ENCODE measurements at places on chromosomes 5 and 9.

DNA sequence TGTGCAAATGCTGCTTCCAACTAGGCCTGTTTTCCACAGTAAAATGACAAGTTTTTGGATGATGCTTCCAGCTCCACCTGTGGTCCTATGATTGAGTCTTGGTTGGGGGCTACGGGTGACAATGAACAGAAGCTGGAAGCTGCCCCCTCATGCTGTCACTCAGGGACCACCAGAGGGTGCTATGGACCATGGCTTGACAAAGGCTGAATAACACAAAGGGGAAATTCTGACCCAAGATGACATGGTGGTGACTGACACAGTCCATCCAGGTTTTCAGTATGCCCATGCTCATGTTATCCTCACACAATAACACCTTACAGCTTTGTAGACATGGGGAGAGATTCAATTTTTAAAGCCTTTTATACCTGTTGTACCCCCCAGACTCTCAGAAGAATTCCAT, 23.9 kb upstream of the SAP30L start:
- no peak for DNase-seq

DNA sequence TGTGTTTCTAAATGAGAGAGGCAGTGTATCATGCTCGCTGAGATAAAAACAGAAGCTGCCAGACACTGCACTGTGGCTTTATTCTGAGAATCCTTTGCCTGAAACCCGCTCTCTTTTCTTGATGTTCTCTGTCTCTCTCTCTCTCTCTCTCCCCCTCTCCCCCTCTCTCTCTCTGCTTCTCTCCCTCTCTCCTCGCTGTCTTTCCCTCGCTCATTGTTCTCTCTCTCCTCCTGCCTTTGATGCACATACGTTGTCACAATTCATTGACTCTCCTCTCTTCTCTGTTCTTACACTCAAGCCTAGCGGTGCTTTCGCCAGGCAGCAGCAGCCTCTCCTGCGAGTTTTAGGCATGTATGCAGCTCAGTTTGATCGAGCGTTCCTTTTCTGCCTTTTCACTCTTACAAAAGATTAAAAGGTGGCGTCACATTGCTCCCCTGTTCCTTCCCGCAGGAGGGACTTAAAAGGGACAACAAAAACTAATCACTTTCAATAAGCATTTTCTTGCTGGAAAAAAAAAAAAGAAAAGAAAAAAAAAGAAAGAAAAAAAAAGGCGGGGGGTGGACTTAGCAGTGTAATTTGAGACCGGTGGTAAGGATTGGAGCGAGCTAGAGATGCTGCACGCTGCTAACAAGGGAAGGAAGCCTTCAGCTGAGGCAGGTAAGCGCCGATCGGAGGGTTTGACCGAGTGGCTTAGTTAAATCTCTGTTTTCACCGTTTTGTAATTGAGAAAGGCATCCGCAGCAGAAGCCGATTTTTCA, 717.9 kb upstream of the WWC1 start:
- DNase-seq: no peak

- no peak for DNase-seq
These were observed 380.1 kb upstream of the TUSC1 start for GRCh38 chr9:26058111-26058895.

DNA sequence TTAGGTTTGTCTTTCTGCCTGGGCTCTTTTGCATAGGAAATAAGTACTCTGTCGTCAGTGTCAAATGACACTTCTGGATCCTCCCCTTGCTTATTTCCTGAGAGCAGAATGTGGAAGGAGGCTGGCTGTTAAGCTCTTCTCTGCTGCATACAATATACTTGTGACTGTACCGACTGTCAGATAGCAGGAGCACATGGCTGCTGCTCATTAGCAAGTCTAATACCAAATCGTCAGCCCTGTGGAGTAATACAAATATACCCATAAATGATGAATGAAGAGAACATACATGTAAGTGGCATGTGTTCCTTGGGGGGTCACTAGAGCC, at the start of gene GPR151:
GPR151 (minus strand) TSS at position 40 of the 325 bp plus-strand sequence. CDS start 77 bp downstream, outside the sequence.
- no peak for DNase-seq

- no peak for DNase-seq
These were observed 59.0 kb downstream of the ROPN1L start for GRCh38 chr5:10500669-10501068.

- DNase-seq: no peak
These were observed 62.1 kb upstream of the IL6ST start for GRCh38 chr5:56056875-56057274.

GRCh38 chr9:68732405-68733020, 27.5 kb downstream of the PIP5K1B start:
- no peak for DNase-seq

GRCh38 chr5:103532086-103532734, 30.4 kb downstream of the NUDT12 start:
- no peak for DNase-seq

- no peak for DNase-seq
These were observed 35.4 kb upstream of the ADAM19 start for GRCh38 chr5:157610990-157611389.

- no peak for DNase-seq
These were observed 6.2 kb downstream of the UGT3A2 start for GRCh38 chr5:36060420-36060887.

DNA sequence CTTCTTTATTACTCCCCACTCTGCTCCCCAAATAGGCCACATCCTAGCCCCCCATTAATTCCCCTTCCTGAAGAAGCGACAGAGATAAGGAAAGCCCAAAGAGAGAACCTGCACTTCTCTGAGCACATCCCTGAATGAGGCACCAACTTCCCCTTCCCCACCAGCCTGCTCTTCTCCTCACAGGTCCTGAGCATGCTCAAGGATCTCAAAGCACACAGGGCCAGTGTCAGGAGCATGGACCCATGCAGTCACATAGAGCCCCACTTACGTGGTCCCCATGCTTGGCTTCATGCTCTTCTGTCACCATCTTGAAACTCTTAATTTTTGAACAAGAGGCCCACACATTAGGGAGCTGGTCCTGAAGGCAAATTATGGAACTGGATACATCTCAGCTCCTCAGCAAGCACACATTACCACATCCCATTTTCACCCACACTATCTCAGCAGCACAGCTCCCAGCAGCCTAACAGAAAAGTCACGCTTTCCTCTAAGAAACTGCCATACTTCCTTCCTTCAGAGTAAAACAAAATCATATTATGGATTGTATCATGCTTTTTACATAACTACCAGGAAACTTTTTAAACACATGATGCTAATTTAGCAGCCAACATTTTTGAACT, 99.8 kb downstream of the NFIB start:
- no peak for DNase-seq

GRCh38 chr9:137218754-137219271, 3.2 kb downstream of the RNF208 start:
- DNase-seq: no peak

DNA sequence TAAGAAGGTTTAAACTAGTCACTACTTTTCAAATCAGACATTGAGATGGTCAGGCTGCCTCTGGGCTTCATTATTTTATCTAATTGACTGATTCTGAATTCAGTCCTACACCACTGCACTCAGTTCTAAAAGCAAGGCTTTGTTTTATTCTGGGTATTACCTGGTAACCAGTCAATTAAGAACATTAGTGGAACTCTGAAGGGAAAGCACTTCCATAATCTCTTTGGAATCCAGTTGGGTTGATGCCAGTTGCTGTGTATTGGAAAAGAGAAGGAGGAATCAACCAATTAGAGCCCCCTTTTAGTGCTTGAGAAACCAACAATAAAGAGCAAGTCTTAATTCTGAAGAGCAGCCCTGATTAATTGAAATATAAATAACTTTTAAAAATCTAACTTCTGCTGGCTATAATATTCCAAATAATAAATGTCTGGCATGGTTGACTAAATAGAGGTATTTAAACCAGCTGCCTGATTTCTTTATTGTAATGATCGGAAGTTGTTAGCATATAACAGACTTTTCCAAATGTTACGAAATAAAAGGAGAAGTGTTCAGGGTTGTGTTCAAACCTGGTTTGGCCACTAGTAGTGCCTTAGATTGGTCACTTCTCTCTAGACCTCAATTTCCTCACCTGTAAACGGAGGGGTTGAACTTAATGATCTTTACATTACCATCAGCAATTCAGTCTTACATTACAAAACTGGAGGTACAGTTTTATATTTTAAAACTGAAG, 32.0 kb downstream of the CPEB4 start:
- no peak for DNase-seq

DNA sequence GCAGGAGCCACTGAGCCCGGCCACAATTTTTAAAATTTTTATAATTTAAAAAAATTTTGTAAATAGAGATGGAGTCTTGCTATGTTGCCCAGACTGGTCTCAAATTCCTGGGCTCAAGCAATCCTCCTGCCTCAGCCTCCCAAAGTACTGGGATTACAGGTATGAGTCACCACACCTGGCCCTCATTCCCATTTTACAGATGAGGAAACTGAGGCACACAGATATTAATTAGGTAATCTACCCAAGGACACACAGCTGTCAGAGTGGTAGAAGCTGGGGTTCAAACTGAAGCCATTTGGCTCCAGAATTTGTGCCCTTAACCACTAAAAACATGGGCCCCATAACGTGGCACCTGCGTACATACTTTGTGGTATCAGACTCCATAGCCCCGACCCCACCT, 7.5 kb downstream of the TRUB2 start:
- DNase-seq: no peak

DNA sequence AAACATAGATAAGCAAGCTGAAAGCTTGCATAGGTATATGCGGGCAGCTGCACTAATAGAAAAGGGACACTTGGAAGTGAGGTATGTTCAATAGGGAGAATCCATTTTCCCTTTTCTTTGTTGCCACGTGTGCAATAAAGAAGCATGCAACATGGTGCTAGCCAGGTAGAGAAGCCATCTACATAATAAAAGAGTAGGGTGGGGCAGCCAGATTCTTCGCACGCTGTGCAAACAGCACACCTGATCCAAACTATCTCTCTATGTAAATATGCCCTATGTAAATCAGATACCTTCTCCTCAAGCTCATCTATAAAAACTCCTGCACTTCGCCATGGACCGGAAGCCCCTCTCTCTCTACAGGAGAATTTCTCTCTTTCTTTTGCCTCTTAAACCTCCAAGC, 91.9 kb upstream of the C9orf72 start:
- no peak for DNase-seq

- no peak for DNase-seq
These were observed 20.1 kb upstream of the TCERG1 start for GRCh38 chr5:146426853-146427618.

GRCh38 chr5:14842117-14842516, 29.5 kb downstream of the ANKH start:
- no peak for DNase-seq

DNA sequence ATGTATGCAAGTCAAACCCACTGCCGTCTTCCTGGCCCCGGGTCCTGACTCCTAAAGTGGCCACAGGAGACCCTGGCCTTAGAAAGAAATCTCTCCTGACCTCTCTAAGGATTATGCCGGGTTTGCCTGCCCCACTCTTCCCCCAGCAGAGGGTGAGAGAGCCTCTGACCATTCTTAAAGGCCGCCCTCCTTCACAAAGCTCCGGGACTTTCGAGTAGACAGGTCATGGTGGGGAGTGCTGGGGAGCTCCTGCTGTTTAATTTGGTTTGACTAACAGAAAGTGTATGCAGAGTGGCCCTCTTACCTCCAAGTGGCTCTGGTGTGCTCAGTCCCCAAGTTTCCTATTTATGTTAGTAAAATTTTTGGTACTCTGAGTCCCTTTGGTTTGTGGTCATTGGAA, 111.8 kb downstream of the LRRC70 start:
- no peak for DNase-seq

DNA sequence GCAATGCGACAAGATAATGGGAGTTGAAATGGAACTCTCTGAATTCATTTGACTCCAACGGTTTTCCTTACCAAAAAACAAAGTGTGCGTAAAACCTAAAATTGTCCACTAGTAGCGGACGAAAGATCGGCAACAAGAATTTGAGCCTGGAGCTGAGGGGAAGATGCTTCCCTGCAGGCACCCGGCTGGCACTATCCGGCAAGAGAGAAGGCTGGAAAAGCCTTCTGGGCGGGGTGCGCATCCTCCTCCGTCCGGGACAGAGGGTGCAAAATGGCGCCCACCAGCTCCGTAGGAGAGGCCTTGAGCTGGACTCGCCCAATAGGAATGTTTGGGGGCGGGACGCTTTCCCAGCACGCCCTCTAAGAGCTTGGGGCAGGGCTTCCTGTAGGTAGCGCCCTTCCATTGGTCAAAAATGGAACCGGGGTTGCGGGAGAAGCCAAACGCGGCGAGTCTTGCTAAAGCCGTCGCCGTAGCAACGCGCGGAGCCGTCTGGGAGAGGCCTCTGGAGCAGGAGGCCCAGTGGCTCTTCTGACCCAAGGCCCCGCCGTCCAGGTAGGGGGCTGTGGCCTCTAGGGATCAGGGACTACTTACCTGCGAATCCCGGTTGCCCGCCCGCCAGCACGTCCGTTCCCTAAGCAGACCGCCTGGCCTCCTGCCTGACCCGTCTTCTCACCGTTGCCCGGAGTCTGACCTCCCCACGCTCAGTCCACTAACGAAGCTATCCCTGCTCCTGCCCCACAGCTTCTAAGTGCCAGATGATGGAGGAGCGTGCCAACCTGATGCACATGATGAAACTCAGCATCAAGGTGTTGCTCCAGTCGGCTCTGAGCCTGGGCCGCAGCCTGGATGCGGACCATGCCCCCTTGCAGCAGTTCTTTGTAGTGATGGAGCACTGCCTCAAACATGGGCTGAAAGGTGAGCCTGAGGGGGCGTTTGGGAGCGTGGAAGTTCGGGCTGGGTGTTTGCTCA, 9.2 kb downstream of the RUFY1 start:
- DNase-seq: peak; percentile 91

DNA sequence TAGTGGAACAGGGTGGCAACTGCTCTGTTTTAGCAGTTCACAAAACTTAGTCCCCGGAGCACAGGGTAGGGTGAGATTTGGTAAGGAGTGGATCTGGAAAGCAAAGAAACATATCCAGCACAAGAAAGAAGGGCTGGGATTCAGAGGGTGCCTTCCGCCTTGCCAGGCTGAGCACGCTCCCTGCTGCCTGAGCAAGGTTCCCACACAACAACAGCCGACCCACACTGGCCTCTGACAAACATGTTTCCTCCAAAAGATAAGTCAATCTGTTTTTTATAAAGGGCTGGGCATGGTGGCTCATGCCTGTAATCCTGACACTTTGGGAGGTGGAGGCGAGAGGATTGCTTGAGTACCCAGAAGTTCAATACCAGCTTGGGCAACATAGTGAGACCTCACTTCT, 45.8 kb downstream of the RAB3C start:
- no peak for DNase-seq

- DNase-seq: no peak
These were observed 10.7 kb downstream of the PBX3 start for GRCh38 chr9:125757834-125758233.

DNA sequence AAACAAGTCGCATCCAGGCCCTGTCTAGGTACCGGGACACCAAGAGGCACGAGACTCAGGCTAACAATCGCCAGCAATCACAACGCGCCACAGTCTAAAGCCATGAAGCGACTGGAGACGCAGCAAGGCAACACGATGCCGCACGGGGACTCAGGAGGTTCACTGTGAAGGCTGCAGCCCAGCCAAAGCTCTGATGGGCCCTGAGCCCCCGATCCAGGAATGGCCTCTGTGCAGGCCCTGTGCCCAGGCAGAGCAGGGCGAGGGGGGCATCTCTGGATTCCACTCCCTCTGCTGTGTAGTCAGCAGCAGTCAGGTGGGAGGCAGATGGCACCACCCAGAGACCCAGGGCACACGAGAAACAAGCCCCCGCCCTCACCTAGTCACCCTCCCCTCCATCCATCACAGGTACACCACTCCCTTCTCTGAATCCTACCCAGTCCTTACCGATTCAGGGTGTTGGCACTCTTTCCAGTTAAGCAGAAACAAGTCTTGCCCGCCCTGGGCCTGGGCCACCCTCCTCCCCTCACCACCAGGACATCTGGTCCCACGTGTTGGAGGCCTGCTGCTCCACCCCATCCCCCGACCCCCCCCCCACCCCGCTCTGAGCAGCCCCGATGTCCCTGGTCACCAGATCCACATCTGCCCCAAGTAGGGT, 1.1 kb downstream of the RALGDS start:
- no peak for DNase-seq

- no peak for DNase-seq
These were observed 208.8 kb upstream of the TAS2R1 start for GRCh38 chr5:9838916-9839315.
